ENCODE measurements at places on chromosomes 1 and 21.

GRCh38 chr21:28906236-28906635 is 86.4 kb downstream of the LTN1 start:
- no peak for DNase-seq

GRCh38 chr1:47976267-47976666 is 20.9 kb downstream of the TRABD2B start:
- no peak for DNase-seq

DNA sequence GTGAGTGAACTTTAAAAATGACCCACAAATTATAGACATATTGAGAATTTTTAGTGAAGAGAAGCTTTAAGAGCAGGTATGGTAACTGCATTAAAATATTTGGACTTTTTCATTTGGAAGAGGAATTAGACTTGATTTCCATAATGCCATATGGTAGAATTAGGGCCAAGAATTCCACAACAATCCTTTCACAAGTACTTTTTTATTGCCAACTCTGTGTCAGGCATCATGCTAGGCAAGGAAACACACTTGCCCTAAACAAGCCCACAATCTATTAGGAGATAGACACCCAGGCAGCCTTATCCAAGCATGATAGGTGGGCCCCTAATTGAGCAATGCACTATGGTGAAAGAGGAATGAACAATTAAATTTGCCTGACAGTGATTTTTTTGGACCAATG is 353.0 kb downstream of the TGFB2 start:
- DNase-seq, result no peak

GRCh38 chr1:117857418-117857817 is 72.0 kb downstream of the GDAP2 start:
- no peak for DNase-seq

DNA sequence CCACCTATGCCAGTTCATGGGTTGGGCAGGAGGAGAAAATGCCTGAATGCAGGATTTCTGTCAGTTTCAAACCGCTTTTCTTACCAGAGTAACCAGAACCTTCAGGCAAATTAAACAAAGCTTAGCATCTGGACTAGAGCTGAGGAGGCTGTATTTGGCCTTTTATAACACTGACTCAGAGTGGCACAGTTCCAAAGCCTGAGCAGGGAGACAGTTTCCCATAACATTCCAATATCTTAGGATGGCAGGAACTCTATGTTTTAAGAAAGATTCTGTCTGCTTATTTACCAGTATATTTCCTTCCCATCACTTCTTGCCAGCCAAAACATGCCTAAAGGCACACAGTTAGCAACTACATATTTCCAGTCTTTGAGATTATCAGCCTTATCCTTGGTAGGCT is 46.8 kb downstream of the UBR4 start:
- no peak for DNase-seq

DNA sequence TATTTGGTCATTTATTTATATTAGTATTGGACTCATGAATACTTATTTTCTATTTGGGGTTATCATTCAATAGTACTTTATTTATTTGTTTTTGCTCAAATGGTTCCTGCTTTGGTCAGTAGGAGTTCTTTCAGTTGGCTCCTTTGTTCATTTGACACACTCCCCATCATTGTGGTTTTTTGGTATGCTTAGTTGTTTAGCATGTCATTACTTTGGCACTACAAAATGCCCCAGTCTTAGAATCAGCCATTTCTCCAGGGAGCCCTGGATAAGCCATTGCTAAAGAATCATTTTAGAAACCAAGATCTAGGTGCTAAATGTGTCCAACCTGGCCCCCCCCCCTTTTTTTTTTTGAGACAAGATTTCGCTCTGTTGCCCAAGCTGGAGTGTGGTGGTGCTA is 61.7 kb upstream of the MRPS6 start:
- no peak for DNase-seq
